ENCODE measurements at places on chromosomes 1 and 21.

- DNase-seq, result no peak
Measured at GRCh38 chr1:31714442-31715086, 10.7 kb upstream of the COL16A1 start.

GRCh38 chr1:38118976-38119375, 72.4 kb upstream of the POU3F1 start:
- no peak for DNase-seq

DNA sequence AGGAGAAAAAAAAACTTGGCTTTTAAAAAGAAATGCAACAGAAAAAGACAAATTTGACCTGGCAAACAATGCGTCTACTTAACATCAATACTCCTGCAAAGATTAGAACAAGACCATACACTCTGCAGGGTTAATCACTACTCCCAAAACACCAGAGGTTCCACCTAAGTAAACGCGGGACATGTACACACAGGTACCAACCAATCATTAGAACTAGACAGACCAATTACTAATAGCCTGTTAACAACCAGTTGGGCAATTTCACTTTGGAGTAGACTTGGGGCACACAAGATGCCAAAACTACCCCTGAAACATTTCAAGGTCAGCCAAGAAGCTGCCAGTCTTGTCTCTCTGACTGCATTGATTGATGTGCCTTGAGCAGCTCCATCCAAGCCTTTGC, 125.8 kb downstream of the RRAGC start:
- no peak for DNase-seq

DNA sequence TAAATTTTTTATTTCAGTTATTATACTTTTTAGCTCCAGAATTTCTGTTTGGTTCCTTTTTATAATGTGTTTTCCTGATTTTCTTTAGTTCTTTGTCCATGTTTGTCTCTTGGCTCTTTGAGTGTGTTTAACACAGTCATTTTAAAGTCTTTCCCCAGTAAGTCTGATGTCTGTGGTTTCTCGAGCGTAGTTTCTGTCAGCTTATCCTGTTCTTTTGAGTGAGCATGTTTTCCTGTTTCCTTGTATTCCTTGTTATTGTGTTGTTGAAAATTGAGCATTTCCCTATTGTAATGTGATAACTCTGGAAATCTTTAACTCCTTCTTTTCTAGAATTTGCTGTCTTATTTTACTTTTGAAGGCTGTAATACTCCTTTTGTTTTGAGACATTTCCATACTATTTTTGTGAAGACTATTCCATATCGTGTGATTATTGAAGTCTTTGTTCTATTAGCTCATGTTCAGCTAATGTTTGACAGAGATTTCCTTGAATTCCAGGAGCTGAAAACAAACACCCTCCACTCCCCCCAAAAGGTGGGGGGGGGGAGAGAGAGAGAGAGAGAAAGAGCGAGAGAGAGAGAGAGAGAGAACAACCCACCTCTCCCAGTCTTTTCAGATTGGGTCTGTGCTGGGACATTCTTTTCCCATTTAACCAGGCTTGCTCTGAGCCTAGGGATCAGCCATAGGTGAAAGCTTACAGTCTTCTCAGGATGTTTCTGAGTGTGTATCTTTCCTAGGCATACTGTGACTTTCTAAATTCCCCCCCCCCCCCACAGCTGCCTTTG, 38.3 kb downstream of the SDCCAG8 start:
- no peak for DNase-seq

- DNase-seq, result no peak
Measured at GRCh38 chr21:26842974-26843932, 2.0 kb downstream of the ADAMTS1 start.

GRCh38 chr1:3327389-3327702, 127.1 kb upstream of the ARHGEF16 start:
- no peak for DNase-seq

- no peak for DNase-seq
Measured at GRCh38 chr1:175602026-175602585, 141.3 kb downstream of the TNR start.

GRCh38 chr1:23720256-23720995, 22.8 kb upstream of the ELOA start:
- DNase-seq, result no peak

GRCh38 chr21:29788752-29789151, 151.0 kb downstream of the GRIK1 start:
- DNase-seq, result no peak

GRCh38 chr1:94670273-94670672, 128.7 kb upstream of the F3 start:
- no peak for DNase-seq

DNA sequence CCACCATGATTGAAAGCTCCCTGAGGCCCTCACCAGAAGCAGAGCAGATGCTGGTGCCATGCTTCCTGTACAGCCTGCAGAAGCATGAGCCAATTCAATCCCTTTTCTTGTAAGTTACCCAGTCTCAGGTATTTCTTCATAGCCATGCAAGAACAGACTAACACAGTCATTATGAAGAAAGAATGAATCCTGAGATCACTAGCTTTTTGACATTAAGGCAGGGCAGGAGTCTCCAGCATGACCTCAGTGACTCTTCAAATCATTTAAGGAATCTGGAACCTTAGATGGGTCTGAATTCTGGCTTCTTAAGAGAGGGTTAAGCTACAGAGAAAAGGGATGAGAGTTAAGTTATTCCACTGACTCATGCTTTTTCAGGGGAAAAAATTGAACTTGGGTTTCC, 79.0 kb downstream of the PTPN14 start:
- no peak for DNase-seq

DNA sequence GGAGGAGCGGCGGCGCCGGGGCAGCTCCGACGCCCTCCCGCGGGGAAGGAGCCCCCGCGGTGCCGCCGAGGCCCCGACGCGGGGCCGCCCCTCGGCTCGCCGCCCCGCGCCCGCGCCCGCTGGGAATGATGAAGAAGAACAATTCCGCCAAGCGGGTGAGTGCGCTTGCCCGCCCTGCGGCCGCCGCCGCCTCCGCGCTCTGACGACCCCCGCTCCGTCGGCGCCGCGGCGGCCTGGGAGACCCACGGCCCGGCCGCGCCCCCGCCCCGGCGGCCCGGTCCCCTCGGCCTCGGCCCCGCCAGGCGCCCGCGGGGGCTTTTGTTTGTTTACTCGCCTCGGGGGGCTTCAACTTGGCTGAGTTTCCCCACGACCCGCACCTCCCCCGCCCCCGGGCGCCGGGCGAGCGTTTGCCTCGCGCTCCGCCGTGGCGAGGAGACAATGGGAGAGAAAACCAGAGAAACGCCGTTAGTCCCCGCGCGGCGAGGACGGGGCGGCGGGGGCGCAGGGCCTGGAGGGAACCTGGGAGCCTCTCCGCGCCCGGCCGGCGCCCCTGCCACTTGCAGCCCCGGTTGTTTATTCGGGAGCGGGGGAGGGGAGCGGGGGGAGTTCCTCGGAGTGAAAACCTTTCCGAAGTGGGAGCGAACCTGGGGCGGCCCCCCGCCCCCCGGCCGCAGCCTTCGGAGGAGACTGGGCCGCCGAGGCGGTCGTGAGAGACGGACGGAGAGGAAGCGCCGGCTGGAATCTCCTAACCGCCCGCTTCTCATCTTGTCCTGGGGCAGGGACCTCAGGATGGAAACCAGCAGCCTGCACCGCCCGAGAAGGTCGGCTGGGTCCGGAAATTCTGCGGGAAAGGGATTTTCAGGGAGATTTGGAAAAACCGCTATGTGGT, 661 bp downstream of the PLEKHO1 start:
- no peak for DNase-seq

GRCh38 chr21:14684071-14684470, 138.0 kb upstream of the SAMSN1 start:
- DNase-seq, result no peak

- DNase-seq, result no peak
Measured at GRCh38 chr1:89598450-89599331, 34.2 kb upstream of the LRRC8C start.

DNA sequence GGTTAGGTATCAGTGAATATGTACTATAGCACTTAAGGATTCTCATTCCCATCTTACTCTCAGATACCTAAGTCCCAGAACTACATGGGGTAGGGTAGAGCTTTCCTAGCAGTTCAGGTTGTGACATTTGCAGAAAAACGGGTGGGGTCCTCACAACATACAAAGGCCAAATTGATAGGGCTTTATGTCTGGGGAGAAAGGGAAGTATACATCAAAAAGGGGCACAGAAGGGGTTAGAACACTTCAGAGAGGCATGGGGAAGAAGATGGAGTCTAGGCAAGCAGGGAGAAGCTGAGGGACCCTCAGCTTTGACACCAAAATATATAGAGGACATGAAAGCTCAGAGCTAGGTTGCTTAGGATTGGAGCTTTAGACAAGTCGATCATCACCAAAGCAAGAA, 3.6 kb downstream of the UROD start:
- no peak for DNase-seq
